CD4-positive, alpha-beta T cell treated with Interleukin-12 subunit alpha and Interleukin-12 subunit beta, for 1 hour (primary cell): ENCODE measurements at places on chromosomes 16 and 17.

DNA sequence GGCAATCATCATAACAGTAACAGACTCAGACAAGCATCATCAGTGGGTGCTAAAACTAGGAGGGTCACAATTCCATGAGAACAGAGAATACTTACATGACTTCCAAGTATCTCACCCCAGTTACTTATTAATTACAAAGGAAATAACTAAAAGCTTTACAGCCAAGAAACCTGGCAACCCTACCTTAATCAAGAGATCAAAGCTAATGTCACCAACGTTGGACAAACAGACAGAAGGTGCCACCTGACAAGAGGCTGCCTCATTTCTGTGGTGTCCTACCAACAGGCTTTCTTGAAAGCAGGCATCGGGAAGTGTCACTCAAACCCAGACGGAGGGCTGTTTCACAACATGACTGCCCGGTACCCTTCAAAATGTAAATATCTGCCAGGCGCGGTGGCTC, 84.6 kb downstream of the RMI2 start:
- DNase-seq: no peak

DNA sequence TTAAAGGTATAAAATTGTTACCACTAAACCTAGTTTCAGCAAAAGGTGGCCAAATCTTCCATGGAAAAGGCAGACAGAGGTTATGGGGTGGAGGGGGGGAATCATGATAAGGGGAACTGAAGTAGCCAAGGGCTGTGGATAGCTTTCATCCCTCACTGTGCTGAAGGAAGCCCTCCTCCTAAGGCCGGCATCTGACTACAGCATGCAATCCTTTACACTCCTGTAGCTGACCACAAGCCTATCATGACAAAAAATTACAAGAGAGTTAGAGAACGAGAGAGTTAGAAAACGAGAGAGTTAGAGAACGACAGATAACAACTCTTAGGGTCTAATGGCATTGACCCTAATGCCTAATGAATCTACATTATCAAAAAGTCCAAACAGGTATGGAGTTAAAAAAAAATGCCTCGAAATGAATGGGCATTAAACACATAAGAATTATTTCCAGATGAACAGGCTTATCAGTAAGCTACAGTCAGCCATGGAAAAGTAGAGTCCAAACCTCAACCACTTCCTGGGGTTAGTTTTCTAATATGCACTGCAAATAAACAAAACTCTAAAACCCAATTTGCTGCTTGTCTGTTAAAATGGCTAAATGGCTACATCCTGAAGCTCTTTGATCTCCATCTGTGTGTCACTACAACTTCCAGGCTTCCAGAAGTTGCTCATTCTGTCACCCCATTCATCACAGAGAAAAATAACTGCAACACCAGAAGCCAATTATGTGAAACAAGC, 29.7 kb downstream of the DUSP14 start:
- no peak for DNase-seq

DNA sequence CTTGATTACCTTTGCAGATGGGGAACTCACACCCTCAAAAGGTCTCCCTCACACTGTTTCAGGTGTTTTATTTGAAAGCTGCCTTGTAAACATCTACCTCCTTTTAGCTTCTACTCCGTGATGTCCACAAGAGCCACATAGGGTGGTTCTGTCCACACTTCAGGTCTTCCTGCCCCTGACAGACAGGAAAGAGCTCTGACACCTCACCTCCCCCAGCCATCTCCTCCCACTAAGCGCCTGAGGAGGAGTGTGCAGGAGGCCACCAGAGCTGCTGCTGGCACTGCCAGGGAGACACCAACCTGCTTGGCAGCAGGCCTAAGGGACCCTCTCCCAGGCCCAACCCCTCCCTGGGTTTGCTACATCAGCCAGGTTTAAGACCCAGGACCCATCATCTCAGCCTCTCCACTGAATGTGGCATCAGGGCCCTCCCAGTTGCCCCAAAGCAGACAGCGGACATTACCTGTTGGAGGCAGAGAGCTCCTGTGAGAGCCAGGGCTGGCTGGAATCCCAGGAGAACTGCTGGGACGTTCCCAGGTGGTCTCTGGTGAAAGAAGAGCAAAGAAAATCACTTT, 76.4 kb upstream of the RCVRN start:
- DNase-seq: no peak

DNA sequence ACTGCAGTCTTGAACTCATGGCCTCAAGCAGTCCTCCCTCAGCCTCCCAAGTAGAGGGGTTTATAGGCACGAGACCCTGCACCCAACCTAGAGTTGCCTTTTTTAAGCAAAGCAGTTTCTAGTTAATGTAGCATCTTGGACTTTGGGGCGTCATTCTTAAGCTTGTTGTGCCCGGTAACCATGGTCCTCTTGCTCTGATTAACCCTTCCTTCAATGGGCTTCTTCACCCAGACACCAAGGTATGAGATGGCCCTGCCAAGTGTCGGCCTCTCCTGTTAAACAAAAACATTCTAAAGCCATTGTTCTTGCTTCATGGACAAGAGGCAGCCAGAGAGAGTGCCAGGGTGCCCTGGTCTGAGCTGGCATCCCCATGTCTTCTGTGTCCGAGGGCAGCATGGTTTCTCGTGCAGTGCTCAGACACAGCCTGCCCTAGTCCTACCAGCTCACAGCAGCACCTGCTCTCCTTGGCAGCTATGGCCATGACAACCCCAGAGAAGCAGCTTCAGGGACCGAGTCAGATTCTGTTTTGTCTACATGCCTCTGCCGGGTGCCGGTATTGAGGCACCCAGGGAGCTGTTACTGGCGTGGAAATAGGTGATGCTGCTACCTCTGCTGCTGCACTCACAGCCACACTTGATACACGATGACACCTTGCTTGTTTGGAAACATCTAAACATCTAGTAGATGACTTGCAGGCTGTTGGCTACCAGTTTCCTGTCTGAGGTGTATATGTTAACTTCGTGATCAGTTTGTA, 3.3 kb downstream of the RPL13 start:
- DNase-seq: peak; percentile 13

DNA sequence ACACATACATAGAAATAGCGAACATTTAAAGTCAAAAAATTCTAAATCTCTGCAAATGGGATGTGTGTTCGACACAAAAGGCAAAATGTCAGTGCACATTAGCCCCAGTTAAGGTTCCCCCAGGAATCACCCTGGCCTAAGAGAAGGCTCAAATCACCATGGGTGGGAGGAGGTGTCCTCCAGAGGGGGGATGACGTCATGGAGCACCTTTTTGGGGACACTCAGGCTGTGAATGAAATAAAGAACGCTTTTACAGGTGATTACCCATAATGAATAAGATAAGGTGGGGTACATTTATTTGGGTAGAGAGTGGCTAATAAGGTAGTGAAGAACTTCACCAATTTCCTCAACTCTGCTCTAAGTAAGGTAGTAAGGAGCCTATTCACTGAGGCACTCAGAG, 26.4 kb downstream of the WNT3 start:
- no peak for DNase-seq

DNA sequence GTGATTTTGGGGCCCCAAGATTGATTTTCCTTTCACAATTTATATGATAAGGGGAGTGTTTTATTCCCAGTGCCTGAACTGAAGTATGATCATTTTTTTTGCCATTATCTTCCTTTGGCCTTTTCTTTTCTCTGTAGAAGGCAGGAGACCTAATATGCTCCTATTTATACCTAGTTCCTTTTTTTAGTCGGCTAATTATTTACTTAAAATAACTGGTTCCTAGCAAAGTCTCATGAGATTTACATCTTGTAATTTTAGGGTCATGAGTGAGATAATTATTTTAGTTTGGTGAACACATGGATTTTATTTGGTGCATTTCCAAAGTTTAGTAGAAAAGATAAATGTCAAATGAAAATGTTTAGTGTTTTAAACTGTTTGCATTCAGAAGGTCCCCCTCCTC, 24.8 kb downstream of the SEC14L1 start:
- DNase-seq: no peak

GRCh38 chr17:45256114-45256966, 5.6 kb downstream of the SPATA32 start:
- no peak for DNase-seq

DNA sequence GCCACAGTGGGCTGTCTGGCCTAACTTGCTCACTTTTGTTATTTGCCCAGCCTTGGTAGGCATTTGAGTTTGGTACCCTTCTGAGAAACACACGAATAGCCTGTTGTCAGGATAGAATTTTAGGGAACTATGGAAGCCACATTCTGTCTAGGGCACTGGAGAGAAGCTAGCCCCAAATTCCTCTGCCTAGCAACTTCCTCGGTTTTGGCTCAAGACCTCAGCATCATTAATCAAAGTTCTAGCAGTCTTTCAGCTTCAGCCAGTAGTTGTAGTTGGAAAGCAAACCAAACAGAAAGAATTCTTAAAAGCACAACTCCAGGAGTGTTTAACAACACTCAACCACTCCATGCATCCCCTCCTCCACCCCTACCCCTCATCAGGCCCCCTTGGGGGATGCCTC, 572.1 kb upstream of the PSMD7 start:
- DNase-seq: no peak

GRCh38 chr17:42174126-42174783, 6.7 kb downstream of the KCNH4 start:
- DNase-seq: no peak

DNA sequence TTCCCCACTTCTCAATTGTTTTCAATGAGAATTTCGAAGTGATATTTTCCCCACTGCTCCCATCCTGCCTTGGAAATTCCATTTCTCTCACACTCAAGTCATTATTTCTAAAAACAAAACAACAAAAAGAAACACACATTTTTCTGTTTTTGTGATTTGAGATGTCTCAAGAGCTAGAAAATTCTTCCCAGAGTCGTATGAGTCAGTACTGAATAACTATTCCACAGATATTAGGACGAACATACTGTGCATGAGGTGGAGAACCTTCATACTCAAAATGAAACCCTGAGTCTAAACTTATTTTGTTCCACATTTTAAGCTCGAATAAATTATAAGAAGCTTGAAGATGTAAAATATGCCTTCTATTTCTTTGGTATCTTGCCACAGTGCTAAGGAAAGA, 204.6 kb downstream of the SLC39A11 start:
- DNase-seq: no peak

DNA sequence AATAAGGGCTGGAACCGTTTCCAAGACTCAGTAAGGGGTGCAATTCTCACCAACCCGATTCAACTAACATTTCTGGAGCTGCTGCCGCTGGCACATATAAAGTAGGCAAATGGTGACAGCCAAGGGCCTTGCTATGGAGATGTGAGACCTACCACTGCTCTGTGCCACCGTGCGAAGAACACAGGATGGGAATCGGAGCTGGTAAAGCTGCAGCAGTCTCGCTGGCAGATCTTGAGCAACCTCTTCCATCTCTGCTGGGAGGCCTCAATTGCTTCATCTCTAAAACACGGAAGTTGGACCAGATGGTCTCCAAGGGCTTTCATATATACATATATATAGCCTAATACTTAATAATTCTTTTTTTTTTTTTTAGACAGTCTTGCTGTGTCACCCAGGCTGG, 128.9 kb upstream of the RCVRN start:
- DNase-seq: no peak

DNA sequence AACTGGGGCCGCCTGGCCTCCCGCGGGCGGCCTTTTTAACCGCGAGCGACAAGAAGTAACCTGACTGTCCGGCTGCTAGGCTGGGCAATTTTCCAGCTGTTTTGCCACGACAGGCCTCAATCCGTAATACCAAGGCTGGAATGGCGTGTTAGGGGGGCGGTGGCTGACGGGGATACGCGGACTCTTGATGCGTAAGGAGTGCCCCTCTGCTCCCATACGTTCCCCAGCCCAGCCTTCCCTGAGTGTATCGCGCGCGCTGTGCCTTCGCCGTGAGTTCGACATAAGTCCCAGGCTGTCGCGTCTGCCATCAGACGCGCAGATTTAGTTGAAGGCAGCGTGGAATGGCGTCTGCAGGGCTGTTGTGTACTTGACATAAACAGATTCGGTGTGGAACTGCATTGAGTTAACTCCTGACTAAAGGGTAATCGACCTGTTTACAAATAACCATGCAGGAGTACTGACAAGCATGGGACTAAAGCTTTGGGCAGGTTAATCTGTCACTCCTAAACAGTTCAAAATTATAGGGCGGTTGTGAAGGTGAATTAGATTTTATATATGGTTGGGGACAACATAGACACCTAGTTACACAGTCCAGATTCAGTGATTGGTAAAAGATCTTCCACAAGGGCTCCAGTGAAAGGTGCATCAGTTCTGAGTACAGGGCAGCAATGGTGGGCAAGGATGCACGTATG, 16.6 kb upstream of the ERN1 start:
- DNase-seq: peak; percentile 52

- peak; percentile 82 for DNase-seq
Measured at GRCh38 chr17:68184816-68185436, 62.9 kb upstream of the AMZ2 start.

GRCh38 chr16:68421076-68421475, 27.2 kb downstream of the SMPD3 start:
- no peak for DNase-seq

DNA sequence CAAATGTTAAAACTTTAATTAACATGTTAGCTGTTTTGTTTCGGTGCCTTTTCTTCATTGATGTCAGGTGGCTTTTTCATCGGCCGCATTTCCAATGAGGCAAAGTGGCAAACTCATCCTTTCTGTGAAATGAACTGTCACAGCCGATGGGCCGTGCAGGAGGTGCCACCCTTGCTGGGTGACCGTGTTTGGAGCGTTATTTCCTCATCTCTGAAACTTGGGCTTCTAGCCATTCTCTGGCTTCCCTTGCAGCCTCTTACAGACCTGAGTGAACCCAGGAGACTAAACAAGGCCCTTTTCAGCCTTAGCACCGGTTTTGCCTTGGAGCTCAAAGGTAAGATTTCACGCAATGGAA, 42.2 kb upstream of the PRSS54 start:
- no peak for DNase-seq

- DNase-seq: no peak
Measured at GRCh38 chr17:40850293-40850972, 16.6 kb downstream of the KRT12 start.

- no peak for DNase-seq
Measured at GRCh38 chr16:79316004-79316458, 284.5 kb downstream of the MAF start.

GRCh38 chr17:50094753-50095619, at the start of gene PDK2:
TSS of gene PDK2 (plus strand) at chr17:50095351. CDS start at chr17:50095436, 85 bp downstream.
- DNase-seq: peak; percentile 97

GRCh38 chr17:43536236-43536992, 9.7 kb downstream of the ETV4 start:
- no peak for DNase-seq

DNA sequence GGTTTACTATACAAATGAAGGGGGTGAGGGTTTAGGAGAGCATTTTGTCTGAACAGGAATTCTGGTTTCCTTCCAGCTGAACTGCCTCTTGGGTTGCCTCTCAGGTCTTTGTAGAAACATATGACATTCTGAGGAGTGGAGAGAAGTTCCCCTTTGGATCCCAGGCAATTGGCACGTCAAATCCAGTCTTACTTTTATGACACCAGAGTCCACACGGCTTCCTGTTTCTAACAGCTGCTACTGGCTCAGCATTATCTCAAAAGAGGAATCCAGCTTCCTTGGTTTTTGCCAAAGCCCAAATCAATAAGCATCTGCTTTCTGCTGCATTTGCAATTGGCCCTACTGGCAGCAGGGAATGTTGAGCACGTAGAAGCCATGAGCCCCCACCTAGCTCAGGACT, 97.6 kb upstream of the FAM20A start:
- no peak for DNase-seq

- DNase-seq: no peak
Measured at GRCh38 chr16:23922406-23922805, 86.6 kb downstream of the PRKCB start.
